ENCODE measurements at places on chromosomes 3 and 15. TPM values are rescaled to one million over a fixed set of nuclear protein-coding genes. Genes with fewer than 3 reads are reported as not detected.

The ARL6 gene
- 7.5 TPM for total RNA-seq

The C3orf49 gene
- not detected for total RNA-seq

The PARL gene
- total RNA-seq = 46.7 TPM

The SPINK8 gene
- not detected for total RNA-seq

The GP9 gene
- not detected for total RNA-seq

The FNDC3B gene
- total RNA-seq = 9.2 TPM

The CP gene
- total RNA-seq = not detected

The TM4SF4 gene
- not detected for total RNA-seq

The RBPMS2 gene
- total RNA-seq = 0.32 TPM

The BFSP2 gene
- total RNA-seq = 1.6 TPM

The PDZRN3 gene
- total RNA-seq = not detected

The ELL3 gene
- total RNA-seq = 90.0 TPM

The GOLGA8T gene
- total RNA-seq = not detected

The CLDN1 gene
- total RNA-seq = not detected

The TLR9 gene
- total RNA-seq = 21.0 TPM

The DPH3 gene
- total RNA-seq = 12.9 TPM
